ENCODE measurements at places on chromosomes 11 and 22. TPM values are rescaled to one million over a fixed set of nuclear protein-coding genes. Genes with fewer than 3 reads are reported as not detected.

DNA sequence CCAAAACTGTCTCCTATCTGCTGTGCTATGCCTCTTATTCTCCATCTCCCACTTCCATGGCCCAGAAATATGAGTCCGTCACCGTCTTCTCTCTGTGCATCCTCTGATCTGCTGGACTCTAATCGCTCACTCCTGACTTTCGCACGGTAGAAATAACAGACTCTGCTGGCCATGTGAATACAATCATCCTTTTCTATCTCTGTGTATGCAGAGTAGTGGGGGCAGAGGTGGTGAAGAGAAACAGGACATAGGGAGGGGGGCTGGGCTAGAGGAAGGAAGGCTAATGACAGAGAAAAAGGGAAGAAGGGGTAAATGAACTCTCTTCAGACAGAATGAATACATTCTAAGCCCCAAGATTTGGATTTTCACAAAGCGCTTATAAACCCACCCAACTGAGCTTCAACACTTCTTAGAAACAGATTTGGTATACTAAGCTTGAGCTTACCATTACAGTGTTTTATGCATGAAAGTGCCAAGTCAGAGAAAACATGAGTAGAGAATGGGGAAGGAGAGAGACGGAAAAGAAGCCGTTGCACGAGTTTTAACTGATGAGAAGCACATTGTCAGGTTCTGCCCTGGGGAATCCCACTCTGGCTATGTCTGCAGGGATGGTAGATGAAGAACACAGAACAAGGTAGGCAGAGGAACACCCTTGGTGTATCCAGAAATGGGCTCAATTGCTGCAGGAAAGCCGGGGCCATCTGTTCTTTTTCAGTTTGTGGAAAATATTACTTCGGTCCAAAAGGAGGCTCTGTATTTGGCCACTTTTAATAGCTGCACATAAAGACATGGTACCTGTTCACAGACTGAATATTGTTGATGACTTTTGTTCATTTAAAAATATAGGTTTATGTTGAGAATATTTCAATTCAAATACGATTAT, 324.7 kb downstream of the ETS1 start:
- ATAC-seq, result no peak

Gene RAB38
- total RNA-seq, result 84.7 TPM

DNA sequence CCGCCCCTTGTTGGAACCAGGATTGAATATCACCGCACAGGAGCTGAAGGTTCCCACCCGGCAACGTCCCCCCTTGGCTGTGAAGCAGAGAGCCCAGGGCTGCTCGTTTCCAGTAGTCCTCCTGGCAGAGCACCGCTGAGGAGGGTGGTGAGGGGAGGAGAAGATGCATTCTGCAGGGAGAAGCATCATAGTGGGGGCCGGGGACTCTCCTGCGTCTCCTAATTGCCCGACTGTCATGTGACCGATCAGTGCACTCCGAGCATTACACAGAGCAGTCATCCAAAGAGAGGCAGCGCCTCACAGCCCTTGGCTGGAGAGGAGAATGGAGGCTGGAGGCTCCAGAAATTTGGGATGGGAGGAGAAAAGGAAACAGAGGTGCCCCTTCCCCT, 85.0 kb upstream of the SEPTIN5 start:
- ATAC-seq, result no peak

- peak; percentile 20 for ATAC-seq
These were observed 30.8 kb downstream of the RSPH14 start for GRCh38 chr22:23110922-23111527.

DNA sequence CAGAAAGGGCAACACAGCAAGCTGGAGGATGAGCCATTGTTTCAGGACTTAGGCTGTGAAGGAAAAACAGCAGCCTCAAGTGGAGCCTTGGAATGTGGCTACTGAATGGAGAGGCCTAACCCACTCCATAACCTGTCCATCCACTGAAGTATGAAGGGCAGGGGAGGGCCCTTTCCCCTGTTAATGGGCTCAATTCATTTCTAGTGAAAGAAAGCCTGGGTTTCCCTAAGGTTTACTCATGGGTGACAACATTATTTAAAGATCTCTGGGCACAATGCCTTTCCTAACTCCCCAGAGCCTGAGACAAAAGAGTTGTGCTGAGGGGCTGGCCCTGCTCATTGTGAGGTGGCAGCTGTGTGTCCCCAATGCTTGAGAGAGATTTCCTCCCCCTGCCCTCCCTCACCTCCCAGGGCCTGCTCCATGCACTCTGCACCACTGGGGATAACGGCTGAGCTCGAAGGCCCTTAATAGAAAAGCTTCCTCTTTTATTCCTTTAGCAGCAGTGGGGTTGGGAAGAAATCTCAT, 83.8 kb downstream of the ME3 start:
- no peak for ATAC-seq

Gene KRTAP5-7
- total RNA-seq, result 0.16 TPM

DNA sequence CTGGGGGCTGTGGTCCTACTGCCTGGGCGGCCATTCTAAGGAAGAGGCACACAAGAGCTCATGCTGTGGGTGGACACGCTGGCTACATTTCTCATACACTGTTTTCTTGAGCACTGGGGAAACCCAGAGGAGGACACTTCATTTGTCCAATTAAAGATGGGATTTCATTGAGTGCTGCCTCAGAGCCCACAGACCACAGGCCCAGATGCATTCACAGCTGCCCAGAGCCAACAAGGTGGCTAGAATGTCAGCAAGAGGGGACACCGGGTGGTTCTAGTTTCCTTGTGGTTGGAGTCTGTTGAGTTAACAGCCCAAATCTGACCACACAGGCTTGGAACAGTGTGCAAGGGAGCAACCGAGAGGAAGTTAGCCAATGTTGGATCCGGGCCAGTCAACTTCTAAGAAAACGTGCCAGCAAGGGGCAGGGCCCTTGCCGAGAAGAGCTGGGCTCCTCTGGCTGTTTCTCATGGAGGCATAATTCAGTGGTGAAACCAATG, 35.0 kb upstream of the SORL1 start:
- peak; percentile 68 for ATAC-seq

- no peak for ATAC-seq
These were observed 13.1 kb downstream of the OR5AK2 start for GRCh38 chr11:57001674-57002401.

All from esophagus mucosa (tissue), 1 donor.